Inflammatory macrophage treated with lipopolysaccharide for 4 hours (primary cell): ENCODE measurements at places on chromosomes 2 and 18.

- DNase-seq, result no peak
Measured at GRCh38 chr18:77106331-77106730, 26.3 kb downstream of the MBP start.

GRCh38 chr2:46120792-46121555 lies 176.2 kb upstream of the EPAS1 start:
- DNase-seq, result no peak

DNA sequence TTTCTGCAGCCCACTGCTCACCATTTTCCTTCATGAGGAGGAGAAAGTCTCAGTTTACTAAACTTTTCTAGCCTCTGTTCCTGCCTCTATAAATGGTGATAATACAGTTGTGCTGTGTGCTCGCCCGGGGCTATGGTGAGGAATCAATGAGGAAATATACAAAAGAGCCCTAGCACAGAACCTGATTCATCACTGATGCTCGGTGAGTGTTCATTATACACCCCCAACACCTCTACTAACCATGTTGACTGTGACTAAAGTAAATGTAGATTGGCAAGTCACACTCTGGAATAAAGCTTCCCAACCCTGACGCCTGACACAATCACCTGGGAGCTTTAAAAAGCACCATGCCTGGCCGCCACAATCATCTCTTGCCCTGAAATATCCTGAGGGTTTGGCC lies 118.8 kb upstream of the CYP1B1 start:
- no peak for DNase-seq

DNA sequence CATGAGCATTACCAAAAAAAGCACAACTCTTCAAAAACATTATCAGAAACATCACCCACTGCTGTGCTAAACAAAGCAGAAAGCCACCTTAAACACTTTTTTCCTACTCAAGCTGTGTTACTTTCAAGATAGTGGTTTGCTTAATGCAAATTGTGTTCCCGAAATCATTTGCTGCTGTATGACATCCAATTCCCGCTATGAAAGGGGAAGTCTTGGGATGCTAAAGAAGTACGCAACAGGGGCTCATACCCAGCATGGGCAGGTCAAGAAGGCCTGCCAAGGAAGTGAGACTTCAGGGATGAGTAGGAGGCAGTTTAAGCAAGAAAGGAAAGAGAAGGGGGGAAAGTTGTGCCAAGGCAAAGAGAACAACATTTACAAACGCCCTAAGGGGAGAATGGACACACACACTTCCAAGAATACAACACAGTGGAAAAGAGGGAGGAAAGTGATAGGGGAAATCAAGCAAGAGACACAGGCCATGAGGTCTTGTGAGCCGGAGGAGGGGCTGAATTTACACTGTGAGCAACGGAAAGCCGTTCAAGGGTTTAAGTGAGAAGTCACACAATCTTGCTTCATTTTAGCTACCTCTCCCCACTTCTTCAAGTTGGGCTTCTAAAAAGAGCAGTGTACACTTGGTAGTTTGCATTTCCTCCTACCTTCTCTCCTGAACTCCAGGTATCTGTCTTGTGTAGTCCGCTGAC lies 4.0 kb downstream of the PTPN2 start:
- peak; percentile 96 for DNase-seq

GRCh38 chr2:175734686-175735085 lies 267.4 kb downstream of the LNPK start:
- no peak for DNase-seq

GRCh38 chr2:191148791-191149190 lies 2.0 kb downstream of the STAT4 start:
- DNase-seq, result peak; percentile 90
